ENCODE measurements at places on chromosomes 6 and 20.

DNA sequence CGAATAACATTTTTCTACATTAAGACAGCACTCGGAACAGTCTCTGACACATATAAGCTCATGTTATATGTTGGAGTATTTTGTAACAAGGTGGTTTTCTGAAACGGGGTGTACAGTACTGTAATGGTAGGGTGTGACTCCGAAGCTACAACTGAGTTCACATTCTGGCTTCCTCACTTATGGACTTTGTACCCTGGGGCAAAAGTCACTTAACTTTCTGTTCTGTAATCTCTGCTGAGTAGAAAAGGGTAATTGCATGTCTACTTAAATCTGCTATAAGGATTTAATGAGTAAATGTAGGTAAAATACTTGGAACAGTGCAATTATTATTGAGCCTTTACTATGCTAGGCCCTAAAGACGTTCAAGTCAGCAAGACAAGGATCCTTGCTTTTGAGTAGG, 4.7 kb upstream of the LTV1 start:
- DNase-seq = no peak

DNA sequence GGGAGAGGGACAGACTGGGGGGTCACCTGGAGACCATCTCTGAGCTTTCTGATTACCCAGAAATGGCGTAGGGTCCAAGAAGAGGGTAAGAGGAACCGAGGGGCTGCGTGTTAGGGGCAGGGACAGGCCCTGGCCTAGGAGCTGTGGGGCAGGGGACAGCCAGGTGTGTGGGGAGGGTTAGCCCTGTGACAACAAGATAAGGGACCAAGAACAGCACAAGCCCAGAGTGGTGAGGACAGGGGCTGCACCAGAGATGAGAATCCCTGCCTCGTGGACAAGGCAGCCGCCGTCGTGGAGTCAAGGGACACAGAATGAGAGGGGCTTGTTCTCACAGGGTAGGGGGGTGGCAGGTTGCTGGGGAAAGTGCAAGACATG, 449 bp upstream of the AVP start:
- DNase-seq = no peak

DNA sequence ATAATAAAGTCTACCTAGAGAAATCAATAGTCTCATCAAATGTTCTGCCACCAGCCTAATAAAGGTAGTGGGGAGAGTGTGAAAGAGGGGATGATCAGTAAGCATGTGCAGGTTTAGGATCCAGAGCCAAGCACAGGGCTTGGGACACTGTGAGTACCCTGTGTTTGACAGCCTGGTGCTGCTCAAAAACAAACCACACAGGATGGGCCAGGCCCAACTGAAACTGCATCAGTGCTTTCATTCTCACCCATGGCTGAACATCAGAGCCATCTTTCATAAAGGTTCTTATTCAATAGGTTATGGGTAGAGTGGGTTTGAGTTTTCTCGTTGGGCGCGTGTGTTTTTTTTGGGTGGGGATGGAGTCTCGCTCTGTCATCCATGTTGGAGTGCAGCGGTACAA, 87.3 kb upstream of the NHSL1 start:
- DNase-seq = no peak

- DNase-seq = no peak
Observed at GRCh38 chr6:116876635-116877611, at the start of gene RFX6. Gene RFX6 (plus strand): TSS chr6:116877242. CDS start chr6:116877276, 34 bp downstream.

Measured in ureter (tissue), 1 donor.